Fibroblast of mammary gland (primary cell): ENCODE measurements at places on chromosomes 2 and 18.

DNA sequence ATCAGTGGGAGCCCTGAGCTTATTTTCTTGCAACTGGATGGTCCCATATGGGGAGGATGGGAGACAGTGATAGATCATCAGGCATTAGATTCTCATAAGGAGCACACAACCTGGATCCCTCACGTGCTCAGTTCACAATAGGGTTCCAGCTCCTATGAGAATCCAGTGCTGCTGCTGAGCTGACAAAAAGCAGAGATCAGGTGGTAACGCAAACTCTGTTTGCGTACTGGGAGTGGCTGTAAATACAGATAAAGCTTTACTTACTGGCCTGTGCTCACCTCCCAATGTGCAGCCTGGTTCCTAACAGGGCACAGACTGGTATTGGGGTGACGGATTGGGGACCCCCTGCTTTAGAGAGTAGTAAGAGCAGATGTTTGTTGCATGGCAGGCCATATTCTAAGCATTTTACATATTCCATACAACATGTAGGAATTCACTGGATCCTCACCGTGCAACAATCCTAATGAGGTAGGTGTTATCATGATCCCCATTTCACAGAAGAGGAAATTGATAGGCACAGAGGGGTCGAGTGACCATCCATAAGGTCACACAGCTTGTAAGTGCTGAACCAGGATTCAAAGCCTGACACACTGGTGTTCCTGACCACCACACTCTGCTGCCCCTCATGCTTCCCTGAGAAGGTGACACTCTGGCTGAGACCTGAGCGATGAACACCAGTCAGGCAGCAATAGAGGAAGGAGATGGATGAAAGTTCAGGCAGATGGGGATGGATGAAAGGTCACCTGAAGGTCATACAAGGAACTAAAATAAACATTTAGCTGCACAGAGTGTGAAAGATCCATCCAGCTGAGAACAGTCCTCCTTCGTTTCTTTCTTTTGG, 15.7 kb upstream of the MAT2A start:
- no peak for DNase-seq

DNA sequence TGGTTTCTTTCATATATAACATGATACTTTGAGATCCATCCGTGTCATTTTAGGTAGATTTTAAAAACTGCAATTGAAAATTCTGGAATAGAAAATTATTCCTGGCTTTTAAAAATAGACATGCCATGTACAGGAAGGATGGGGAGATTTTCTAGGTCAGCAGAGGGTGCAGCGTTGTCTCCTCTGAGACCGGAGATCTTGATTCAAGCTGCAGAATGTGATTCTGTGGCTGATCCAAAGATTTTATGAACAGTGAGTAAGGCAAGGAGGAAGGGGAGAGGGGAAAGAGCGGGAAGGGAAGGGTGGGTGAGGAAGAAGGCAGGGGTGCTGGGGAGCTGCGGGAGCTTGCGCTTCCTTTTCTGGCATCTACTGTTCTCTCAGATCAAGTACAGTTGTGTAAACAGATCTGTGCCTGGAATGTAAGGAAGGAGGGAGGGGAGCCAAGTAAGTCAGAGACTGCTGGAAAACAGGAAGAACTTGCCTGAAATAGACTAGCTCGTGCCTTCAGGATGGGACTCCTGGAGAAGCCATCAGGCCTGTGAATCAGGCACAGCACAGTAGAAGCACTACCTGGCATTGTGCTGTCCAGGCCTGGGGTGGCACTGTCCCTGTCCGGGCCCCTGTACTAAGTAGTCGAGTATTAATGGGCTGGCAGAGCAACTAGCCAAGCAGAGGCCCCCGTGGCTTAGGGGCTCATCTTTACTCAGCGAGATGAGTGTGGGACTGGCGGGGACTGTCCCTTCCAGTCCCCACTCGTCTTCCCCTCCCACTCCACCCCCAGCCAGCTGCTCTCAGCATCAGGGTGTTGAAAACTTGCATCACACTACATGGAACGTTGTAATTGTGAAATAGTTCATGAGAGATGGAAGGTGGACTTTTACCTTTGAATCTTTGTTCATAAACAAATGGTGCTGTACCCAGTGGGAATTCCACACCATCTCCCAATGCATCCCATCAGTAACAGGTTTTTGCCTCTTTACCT, 163.5 kb downstream of the UXS1 start:
- peak; percentile 93 for DNase-seq

- DNase-seq: peak; percentile 54
Observed at GRCh38 chr18:48905513-48905912, 45.3 kb downstream of the SMAD7 start.

- DNase-seq: no peak
Observed at GRCh38 chr18:32707147-32707546, 65.7 kb downstream of the KLHL14 start.

- DNase-seq: no peak
Observed at GRCh38 chr2:227351639-227352038, 26.6 kb downstream of the MFF start.
